ENCODE measurements at places on chromosomes 5 and 9.

DNA sequence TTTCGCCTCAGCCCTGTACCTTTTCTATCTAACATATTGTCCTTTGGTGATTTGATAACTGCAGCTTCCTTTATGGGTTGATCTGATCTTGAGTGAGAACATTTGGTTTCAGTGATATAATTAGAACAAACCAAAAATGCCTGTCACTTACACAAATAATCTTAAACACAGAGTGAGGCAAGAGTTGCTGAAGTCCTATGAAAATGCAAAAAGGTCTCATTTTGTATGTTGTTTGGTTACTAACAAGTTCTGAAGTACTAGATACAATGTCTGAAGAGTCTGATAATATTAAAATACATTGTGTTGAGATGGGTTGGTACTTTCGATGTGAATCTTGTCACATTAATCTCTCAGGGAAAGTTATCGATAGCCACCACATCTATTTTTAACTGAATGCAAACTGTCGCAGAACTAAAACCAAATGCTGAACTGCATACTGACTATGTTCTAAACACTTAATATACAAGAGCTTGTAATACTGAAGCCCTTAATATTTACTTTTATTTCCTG lies 70.4 kb upstream of the TMED7 start:
- no peak for DNase-seq

- no peak for DNase-seq
Measured at GRCh38 chr9:13354733-13355132, 75.2 kb upstream of the MPDZ start.

DNA sequence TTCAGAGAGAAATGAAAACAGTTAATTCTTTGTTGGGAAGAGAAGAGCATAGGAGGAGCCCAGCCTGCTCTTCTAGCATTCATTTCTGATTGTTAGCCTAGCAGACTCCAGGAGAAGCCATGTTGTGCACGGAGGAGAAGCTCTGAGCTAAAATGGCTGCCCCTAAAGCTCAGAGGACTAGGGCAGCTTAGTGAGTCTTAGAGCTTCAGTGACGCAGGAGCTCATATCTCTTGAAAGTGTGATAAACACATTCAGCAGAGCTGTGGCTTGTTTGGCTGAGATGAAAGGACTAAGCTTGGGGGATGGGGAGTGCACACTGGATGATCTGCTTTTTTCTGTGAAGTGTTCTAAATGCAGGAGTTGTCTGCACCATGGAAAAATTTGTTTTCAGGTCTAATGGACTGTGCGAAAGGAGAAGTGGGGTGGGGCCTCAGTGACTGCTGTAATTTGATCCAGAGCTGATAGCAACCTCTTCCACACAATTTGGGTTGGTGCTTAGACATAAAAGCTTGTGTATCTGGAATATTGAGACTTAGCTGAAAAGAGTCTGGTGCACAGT lies 58.5 kb downstream of the ZNF462 start:
- DNase-seq: peak; percentile 61

DNA sequence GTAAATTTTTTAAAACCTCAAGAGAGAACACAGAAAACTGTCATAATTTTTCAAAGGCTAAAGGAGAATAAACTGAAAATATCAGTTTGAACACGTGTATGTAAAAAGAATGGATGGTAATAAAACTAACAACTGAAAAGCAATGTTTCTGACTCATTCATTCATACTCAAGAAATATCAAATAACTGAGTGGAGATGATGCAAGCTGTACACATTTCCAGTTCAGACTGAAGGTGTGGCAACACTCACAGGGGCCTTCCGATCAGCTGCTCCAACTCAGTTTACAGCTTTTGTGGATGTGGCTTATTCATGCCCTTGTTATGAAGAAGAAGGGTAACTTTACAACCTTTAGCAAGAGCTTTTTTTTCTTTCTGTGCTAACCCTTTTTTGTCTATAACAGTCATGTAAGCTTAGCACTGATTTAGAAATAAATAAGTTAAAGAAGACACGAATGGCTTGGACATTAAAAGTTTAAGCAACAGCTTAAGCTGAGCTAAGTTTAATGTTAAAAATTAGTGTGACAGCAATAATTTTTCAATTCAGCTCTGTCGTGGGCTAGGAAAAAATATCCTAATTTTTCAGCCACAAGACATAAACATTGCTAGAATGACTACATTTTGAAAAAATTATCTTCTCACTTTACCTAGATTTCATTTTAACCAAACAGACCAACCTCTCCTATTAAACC lies 453.5 kb downstream of the RAB3C start:
- no peak for DNase-seq

GRCh38 chr5:103466495-103466894 lies 96.1 kb downstream of the NUDT12 start:
- DNase-seq: no peak

DNA sequence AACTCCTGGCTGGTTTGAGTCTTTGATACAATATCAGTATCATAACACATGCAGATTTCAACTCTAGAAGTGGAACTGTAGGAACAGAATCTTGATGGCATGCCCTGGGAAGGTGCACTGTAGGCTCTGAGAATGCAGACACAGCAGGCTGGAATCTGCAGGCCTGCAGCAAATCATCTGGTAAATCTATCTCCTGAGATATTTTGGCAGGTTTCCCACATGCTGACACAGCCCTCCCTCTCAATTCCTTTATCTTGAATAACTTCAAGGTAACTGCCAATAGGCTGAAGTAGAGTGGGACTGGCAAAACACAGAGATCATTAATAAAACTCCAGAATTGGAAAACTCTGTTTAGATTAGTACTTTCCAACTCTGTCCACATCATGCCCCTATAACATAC lies 177.8 kb upstream of the PCSK5 start:
- no peak for DNase-seq

Measured in WERI-Rb-1 (cell line).